ENCODE measurements at places on chromosomes 6 and 20.

GRCh38 chr6:85672623-85673022 lies 29.9 kb upstream of the SYNCRIP start:
- no peak for DNase-seq

DNA sequence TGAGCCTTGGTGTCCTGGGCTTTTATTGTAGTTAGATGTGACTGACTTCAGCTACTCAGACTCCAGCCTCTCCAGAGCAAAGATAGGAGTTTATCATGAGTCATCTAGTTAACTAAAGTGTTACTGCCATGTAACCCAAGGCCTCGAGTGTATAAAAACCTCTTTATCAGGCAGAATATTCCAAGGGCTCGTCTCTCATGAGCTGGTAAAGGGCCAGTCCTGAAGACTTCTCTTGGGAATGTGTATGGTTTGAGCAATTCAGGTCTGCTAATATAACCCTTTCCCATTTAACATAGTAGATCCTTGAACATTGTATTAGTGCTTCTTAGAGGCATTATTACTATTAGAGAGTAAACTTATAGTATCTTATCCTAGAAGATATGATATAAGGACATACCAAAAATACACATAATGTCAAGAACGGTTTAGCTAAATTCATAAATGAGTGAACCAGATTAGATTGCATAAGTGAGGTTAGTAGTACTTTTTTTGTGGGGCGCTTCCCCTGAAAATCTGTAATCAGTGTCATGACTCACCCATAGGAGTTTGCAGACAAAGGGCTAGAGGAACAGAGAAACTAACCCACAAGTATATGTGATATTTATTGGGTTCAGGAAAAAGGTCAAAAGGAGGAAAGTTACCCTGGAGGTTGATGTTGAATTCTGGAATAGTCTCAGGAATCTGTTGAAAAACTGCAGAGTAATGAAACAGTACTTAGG lies 16.0 kb downstream of the DSE start:
- DNase-seq: no peak

GRCh38 chr6:7261032-7261841 lies 51.8 kb downstream of the SSR1 start:
- no peak for DNase-seq

DNA sequence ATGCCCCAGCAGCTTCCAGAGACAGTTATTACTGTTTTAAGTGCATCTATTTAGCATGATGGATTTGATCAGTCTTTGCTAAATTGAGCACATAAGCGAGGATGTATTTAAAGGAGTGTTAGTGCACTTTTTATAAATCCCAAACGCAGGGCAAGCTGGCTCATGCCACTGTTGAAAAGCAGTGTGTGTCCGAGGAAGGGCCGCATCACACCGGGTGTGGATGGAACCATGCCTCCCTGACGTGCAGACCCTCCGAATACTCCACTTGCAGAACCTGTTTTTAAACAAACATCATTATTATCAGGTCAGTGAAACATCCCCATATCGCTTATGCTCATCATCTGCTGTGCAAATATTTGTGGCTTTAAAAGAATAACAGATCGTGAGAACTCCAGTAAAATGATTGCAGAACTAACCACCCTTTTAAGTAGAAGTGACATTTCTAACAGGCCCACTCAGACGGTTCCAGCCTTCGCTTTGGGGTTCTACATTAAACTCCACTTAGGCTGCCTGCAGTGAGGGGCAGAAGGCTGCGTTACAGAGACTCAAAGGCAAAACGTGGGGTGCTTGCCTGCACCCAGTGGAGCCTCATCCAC lies 190.1 kb downstream of the CDH4 start:
- no peak for DNase-seq

DNA sequence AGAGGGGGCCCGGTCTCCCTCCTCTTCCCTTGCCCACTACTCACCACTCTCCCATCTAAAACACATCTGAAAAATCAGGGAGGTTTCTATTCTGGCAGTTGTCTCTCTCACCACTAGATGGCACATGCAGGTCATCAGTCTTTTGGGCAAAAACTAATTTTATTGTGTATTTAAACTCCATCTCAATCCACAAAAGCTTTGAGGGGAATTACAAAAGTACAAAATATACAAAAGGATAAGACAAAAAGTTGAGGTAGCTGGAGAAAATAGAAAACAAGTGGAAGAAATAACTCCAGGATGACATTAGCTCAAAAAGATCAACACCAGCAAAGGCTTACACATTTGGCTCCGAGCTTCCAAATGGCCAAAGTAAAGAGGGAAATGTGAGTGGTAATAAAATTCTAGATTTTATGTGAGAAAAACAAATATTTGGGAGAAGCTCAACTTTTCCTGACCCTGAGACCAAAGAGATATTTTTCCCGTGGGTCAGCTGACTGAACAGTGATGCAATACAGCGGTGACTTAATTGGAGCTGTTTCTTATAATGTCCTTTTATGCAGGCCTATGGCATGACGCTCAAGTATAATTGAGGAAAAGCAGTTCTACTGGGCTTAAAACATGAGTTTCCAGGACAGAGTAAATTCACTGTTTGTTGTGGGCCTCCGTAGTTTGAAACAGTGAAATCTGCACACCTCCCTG lies 79.8 kb upstream of the CHD6 start:
- DNase-seq: no peak
